ENCODE measurements at places on chromosomes 11 and 22.

DNA sequence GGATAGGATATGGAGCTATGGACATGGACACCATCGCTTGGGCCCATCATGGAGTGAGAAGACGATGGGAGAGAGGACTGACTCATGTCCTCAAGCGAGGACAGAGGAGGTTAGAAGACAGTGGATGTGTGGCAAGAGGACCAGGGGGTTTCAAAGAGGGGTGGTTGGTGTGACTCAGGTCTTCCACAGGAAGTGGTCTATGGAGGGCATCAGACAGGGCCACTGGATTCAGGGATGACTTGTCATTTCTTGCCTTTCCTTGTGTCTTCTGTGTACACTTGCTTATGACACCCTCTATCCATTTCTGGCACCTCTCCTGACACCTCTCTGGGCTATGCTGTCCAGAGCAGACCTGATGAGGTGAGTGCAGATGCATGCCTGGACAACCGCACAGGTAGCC lies 115.4 kb downstream of the OSBP2 start:
- no peak for DNase-seq

DNA sequence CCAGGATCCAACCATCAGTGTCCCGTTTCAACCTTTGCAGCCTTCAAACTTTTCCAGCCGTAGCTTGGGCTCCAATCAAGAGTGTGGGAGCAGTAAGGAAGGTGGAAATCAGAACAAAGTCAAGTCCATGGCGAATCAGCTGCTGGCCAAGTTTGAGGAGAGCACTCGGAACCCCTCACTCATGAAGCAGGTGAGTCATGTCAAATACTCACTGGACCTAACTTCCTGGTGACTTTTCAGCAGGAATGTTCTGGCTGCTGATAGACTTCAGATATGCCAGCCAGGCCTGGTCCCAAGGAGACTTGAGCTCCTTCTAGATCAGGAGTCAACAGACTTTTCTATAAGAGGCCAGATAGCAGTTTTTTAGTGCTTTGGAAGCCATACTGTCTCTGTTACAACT lies 129.0 kb downstream of the MICAL2 start:
- no peak for DNase-seq

DNA sequence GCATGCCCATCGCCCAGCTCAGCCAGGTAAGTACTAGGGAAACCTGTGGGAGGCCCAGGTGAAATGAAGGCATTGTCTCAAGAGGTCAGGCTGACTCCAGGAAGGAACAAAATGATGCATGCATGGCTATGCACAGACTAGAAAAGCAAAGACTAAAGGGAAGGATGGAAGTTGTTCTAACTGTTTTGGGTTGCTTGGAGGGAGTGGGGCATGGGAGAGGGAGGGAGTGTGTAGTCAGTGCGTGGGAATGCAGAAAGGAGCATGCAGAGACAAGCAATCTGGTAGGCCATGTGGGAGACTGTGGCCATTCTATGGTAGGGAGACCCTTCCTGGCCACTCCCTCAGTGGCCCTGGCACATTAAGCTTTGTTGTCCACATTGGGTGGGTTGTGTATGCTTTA lies 2.9 kb downstream of the MICAL3 start:
- no peak for DNase-seq

DNA sequence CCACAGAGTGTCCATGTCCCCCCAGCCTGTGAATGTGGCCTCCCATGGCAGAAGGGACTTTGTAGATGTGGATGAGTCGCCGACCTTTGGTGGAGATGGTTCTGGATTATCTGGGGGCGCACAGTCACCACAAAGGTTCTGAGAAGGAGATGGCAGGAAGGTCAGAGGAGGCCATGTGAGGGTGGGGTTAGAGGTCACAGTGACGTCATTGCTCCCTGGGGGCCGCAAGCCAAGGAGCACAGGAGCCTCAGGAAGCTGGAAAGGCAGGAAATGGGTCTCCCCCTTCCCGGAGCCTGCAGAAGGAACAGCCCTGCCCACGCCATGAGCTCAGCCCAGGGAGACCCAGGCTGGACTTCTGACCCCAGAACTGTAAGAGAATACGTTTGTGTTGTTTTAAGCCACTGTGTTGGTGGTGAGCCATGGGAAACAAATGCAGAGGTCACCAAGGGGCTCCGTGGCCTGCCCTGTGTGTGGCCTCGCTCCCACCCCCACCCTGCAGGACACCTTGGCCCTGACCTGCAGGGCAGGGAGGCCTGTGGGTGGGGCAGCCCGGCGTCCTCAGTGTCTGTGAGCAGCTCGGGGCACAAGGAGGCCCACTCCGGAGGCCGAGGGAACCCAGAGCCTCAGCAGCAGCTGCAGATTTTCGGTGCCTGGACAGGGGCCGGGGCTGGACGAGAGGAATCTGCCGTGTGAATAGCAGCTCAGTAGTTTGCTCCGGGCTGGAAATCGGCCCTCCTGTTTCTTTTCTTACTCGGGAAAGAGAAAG lies 32.1 kb downstream of the GRAMD4 start:
- no peak for DNase-seq

DNA sequence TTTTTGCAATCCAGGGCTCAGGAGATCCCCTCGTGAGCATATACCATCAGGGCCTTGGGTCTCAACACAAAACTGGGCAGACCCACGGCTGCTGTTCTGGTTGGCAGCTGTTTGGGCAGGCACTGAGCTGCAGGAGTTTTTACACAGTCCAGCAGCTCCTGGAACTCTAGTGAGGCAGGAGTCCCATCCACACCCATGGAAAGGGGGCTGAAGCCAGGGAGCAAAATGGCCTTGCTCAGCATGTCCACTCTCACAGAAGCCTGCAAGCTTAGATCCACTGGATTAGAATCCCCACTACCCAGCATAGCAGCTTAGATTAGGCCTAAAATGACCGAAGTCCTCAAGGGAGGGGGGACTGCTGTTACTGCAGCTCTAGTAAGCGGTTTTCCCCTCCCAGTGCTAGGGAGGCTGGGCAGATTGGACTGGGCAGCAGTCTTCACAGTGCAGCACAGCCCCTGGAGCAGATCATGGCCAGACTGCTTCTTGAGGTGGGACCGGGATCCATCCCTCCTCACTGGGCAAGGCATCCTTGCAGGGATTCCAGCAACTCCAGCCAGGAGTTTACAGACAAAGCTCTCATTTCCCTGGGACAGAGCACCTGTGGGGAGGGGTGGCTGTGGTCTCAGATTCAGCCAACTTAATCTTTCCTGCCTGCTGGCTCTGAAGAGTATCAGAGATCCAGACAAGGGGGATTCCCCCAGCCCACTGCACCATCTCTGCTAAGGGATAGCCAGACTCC lies 36.4 kb upstream of the CARD16 start:
- DNase-seq: no peak

GRCh38 chr11:69874984-69875624 lies 55.9 kb upstream of the FGF3 start:
- no peak for DNase-seq

GRCh38 chr11:9893474-9893873 lies 229.6 kb downstream of the SWAP70 start:
- DNase-seq: no peak

- DNase-seq: no peak
Observed at GRCh38 chr11:34012734-34013133, 38.8 kb upstream of the CAPRIN1 start.

- DNase-seq: no peak
Observed at GRCh38 chr11:68471360-68472340, 11.1 kb downstream of the PPP6R3 start.

DNA sequence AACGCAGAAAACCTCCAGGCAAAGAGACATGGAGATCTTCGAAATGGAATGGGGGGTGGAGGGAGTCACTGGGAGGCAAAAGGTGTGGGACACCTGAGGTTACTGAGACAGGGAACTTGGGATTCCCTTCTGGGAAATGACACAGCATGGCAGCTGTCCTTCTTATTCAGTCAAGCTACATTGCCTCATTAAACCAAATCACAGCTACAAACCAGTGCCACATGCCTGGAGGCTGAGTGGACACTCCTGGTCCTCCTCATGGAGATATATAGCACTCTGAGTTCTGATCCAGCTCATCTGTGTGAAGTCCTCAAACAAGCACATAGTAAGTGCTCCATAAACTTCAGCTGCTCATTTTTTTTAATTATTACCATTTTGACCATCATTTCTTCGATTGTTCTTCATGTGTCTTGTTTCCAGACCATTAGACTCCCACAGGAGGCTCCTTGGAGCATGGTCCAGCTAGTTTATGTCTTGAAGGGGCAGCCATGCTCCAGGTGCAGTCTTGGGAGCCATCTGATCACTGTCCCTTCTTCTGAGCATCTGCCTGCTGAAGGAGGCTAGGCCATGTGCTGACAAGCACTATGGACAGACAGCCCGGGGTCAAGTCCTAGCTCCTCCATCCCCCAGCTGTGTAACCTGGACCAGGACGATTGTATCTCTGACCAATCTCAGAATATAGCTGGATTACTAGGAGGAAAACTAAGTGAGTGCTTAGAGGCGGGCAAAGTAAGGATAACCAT lies 9.7 kb upstream of the FXYD2 start:
- DNase-seq: no peak

GRCh38 chr11:94469416-94469815 lies 24.2 kb downstream of the MRE11 start:
- no peak for DNase-seq

- DNase-seq: no peak
Observed at GRCh38 chr11:117299351-117300282, 8.5 kb downstream of the BACE1-AS start.

DNA sequence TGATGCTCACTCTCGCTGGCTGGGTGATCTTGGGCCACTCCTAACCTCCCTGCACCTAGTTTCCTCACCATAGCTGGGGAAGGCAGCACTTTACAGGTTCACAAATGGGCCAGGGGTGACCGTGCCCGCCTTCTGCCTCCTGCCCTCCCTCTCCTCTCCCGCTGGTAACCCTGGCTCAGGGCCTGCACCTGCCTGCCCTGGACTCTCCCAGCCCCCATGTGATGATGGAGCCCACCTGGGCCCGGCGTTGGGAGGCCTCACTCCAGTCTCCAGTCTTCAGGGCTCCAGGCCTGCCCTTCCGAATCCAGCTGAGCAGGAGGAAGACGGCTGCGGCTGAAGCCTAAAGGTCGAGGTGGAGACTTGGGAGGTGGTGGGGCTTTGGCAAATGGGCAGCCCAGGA lies 152.9 kb downstream of the CACNA1I start:
- DNase-seq: no peak

DNA sequence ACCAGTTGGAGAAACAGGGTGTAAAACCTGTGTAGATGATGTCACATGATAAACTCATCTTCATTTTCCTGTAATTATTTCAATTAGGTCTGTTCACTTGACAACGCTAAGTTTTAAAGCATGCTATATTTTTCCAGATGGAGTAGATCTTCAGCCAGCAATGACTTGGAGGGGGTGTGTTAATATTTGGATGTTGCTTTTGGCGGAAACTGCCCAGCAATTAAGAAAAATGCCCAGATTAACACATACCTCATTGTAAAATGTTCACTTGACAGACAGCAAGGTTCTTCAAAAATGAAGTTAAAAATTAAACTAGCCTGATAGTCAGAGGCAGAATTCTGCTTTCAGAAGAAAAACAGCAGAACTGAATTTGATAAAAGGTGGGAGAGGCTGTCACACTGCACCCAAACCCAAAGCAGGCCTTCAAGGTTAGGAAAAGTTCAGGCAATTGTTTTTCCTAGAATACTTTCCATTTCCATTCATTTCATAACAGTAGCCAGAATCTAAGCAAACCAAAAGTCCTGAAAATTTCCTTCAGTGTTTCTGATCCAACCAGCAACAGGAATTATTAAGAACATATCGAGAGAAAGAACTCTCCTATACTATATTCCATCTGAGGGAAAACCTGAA lies 33.0 kb downstream of the VSIG10L2 start:
- no peak for DNase-seq

- no peak for DNase-seq
Observed at GRCh38 chr11:9838961-9839360, 175.1 kb downstream of the SWAP70 start.

DNA sequence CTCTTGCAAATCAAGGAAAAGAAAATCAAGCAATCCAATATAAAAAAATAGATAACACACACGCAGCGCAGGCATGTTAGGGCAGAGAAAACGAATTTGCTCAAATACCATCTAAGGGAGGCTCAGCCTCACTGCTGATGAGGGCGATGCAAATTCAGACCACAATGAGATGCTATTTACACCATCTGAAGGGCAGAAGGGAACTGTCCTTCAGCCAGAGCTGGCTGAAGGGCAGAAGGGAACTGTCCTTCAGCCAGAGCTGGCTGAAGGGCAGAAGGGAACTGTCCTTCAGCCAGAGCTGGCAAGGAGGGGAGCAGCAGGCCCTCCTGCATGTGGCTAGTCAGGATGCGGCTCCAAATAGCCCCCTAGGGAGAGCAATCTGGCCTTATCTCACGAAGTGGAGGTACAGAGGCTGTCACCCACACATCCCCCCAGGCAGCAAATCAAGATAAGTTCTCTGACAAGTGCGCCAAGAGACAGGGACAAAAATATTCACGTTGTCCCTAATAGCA lies 7.6 kb upstream of the SLC39A13 start:
- DNase-seq: no peak

DNA sequence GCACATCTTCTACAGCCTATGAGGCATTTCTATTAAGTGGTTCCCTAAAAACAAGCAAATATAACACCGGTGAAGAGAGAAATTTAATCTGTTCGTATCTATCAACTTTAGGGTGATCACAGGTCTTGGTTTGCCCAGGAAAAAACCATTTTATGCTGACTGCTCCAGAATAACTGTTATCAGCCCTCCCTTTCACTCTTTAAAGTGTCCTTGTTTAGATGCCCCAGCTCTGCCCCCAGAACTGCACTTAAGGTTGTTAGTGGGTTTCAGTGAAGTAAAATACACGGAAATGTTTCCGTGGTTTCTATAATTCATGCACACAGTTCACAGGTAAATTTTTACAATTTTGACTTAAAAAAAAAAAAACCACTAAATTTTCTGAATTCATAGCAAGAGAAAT lies 70.0 kb downstream of the NARS2 start:
- DNase-seq: no peak

GRCh38 chr11:37951996-37952395 lies 1354.0 kb upstream of the RAG2 start:
- no peak for DNase-seq

- no peak for DNase-seq
Observed at GRCh38 chr11:125085301-125086081, 22.4 kb downstream of the SLC37A2 start.

- DNase-seq: no peak
Observed at GRCh38 chr22:38415561-38416321, 39.3 kb downstream of the KCNJ4 start.

DNA sequence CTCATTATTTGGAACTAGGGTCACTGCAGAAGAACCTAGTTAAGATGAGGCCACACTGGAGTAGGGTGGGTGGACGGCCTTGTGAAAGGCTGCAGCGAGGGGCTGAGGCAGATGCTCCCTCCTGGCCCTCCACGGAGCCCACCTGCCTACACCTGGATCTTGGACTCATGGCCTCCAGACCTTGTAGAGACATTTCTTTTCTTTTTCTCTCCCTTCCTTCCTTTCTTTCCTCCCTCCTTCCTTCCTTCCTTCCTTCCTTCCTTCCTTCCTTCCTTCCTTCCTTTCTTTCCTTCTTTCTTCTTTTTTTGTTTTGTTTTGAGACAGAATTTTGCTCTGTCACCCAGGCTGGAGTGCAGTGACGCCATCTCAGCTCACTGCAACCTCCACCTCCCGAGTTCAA lies 26.6 kb downstream of the DUSP8 start:
- DNase-seq: no peak

- DNase-seq: no peak
Observed at GRCh38 chr11:117619661-117620060, 177.4 kb downstream of the DSCAML1 start.
